Activated T-cell treated with anti-CD3 and anti-CD28 coated beads for 4 hours (primary cell): ENCODE measurements at places on chromosomes 6 and 20.

- no peak for DNase-seq
These were observed 5.8 kb upstream of the ZBP1 start for GRCh38 chr20:57625978-57626377.

DNA sequence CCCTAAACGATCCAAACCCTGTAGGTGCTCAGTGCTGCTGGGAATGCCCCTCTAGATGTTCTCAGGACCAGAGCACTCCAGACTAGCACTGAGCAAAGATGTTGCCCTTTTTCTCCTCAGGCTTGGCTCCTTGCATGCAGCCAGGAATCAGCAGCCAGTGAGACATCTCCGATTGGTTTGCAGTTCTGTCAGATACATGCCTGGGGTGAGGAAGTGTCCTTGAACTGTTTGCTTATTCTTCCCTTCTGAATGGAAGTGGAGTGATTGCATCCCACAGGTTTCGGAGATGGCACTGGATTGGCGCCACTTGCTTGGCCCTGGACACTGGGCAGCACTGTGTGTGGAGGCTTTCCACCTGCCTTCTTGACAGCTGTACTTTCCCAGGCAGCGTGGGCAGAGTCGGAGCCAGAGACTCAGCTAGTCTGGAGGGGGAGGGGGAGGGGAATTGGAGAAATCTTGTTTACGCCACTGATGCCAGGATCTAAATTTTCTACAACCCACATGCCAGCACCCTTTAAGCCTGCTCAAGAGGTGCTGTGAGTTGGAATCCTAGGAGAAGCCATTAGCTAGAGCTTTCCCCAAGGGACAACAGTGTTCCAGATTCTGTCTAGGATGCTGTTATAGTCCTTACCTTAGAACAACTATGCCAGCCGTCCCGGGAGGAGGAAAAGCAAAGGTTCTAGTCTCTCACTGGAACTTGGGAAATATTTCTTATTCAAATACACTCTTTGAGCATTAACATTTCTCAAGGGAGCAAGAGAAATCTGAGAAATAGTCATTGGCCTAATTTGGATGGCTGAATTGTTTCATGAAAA, 49.2 kb upstream of the SASH1 start:
- no peak for DNase-seq

DNA sequence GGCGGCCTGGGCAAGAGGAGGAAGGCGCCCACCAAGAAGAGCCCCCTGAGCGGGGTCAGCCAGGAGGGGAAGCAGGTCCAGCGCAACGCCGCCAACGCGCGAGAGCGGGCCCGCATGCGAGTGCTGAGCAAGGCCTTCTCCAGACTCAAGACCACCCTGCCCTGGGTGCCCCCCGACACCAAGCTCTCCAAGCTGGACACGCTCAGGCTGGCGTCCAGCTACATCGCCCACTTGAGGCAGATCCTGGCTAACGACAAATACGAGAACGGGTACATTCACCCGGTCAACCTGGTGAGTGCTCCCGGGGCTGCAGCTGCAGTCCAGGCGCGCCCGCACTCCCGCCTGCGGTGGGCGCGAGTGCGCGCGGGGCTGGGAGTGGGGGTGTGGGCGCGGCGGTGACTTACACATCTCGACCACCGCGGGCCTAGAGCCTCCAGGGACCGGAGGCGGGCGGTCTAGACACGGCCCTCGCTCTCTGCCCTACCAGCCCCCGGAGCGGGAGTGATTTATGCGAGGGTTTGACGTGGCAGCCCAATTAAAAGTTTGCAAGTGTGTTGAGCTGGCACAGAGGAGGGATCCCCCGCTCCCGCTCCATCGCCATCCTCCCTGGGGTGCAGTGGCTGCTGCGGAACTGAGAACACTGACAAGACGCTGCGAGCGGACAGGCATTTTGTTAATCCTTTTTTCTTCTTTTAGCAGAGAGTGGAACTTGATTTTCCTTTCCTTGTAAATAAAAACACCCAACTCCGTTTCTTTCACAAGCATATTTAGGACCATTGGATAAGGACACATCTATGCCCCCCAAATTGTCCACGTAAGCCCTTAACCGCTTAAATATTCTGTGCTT, 867 bp downstream of the TCF21 start:
- no peak for DNase-seq

- DNase-seq = no peak
These were observed 216.2 kb upstream of the PRSS16 start for GRCh38 chr6:27031302-27031701.

DNA sequence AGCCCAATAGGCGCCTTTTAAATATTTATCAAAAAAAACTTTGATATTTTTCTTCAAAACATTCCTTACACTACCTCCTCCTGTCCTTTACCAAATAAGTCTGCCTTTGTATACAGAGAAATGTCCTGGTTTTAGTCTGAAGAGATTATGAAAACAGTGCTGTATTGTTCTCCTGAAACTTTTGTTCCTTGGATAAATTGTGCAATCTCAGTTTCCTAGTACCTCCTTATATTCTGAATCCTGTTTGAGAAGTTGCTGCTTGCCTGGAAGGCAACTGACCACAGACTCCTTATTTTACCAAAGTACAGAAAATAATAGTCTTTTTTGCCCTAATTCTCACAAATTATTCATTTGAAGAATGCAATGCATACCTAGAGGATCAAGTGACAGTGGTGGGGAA, 349.5 kb downstream of the EPHA7 start:
- no peak for DNase-seq

DNA sequence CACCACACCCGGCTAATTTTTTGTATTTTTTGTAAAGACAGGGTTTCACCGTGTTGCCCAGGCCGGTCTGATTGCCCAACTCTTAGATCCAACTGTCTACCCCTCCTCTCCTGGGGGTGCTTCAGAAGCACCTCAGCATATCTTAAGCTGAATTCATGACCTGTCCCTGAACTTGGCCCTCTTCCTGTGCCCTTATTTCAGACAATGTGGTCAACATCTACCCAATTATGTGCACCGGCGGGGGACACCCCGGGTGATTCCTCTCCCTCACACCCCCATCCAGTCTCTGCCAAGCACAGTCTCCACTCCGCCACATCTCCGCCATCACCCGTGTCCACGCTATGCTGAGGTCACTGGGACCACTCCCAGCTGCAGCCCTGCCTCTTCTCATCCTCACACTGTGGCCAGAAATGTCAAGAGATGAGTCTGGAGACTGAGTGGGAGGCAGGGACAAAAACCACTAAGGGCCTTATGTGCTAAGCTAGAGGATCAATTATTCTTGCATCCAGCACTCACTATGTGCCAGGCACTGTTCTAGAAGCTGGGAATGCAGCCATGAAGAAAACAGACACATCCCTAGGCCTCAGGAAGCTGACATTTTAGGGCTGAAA, 111.9 kb downstream of the ARMC2 start:
- no peak for DNase-seq

DNA sequence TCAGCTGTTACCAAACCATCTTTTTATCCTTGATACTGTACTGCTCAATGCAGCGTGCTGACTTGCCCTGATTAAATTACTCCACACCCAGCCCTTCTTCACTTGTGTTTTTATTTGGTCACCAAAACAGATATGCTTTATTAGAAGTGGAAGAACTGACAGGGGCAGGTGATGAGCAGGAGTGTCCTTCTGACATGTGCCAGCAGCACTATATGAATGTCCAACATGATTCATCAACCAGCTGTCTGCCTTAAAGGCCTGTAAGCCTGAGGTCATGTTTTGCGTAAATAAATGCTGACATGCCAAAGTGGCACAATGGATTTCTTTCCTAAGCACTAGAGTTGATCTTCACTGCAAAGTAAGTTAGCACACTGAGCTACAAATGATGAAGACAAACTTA, 15.4 kb downstream of the POPDC3 start:
- no peak for DNase-seq

GRCh38 chr6:39301606-39302005, 12.6 kb downstream of the KCNK17 start:
- no peak for DNase-seq

- no peak for DNase-seq
These were observed 23.5 kb downstream of the MDGA1 start for GRCh38 chr6:37674161-37674560.

DNA sequence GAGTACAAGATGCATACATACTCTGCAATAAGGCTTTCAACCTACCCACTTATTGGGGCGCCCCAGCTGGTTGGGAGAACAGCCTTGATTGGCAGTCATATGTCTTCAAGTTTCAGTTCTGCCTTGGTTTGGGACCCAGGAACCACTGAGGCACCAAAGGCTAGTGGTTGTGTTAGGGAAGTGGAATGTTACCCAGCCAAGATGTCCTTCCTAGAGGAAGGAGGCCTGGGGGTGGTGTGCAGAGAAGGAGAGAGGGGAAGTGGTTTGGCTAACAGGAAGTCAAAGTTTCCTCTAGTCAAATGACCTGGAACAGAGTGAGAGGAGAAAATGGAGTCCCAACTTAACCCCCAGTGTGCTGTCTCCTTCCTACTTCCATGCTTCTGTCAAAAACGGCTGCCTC, 59.4 kb downstream of the CD164 start:
- no peak for DNase-seq

GRCh38 chr20:49519777-49520359, 37.4 kb upstream of the KCNB1 start:
- DNase-seq = no peak

DNA sequence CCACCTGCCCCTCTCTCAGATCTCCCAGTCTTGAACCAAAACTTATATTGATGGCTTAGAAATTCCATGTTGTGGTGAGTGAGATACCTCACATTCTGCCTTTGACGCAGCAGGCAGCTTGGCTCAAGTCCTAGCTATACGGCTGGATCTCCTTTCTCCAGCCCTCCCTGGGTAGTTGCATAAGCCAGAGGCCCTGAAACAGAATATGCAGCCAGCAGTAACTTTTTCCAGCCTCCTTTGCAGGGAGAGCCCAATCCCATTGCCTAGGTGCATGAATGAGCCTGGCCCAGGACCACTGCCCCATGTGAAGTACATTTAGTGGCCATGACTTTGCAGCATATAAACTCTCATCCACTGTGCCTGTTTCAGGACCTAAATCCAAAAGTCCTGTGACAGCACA, 202.2 kb upstream of the CDYL start:
- DNase-seq = no peak

DNA sequence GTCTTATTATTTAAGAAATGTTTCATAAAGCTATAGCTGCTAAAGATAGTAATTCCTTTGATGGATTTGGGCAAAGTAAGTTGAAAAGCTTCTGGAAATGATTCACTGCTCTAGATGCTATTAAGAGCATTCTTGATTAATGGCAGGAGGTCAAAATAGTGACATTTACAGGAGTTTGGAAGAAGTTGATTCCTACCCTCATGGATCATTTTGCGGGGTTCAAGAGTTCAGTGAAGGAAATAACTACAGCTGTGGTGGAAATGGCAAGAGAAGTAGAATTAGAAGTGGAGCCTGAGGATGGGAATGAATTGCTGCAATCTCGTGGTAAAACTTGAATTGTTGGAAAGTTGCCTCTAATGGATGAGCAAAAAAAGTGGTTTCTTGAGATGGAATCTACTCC, 316.1 kb downstream of the UTRN start:
- no peak for DNase-seq

GRCh38 chr6:127207591-127208120, 59.0 kb upstream of the RNF146 start:
- DNase-seq = no peak

- DNase-seq = no peak
These were observed 32.6 kb upstream of the ZBP1 start for GRCh38 chr20:57652606-57653545.

DNA sequence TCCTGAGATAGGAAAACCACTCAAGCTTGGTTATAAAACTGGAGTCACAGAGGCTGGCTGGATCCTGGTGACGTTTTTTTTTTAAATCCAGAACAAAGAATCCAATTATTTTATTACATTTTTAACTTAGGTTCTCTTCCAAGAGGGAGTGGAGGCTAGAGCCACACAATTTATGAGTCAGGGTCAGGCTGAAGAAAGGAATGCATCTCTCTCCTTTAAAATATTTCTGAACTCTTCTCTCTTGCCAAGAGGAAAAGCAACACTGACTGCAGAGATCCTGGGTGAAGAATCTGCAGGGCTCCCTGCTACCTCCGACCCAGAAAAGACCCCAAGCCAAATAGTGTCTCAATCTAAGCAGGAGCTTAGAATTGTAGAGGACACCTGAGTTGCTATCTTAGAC, 88.5 kb upstream of the SSTR4 start:
- no peak for DNase-seq

GRCh38 chr6:138682704-138683527, 90.7 kb upstream of the CCDC28A start:
- DNase-seq = no peak

GRCh38 chr20:12133553-12133952, 215.9 kb downstream of the BTBD3 start:
- DNase-seq = no peak

- DNase-seq = no peak
These were observed 24.5 kb upstream of the OR2J2 start for GRCh38 chr6:29146179-29146578.

- DNase-seq = no peak
These were observed 116.9 kb downstream of the KIF13A start for GRCh38 chr6:17870300-17871188.

- no peak for DNase-seq
These were observed 128.5 kb upstream of the SALL4 start for GRCh38 chr20:51930775-51931174.
